ENCODE measurements at places on chromosomes 11 and 22.

GRCh38 chr22:30021338-30021737 lies 58.9 kb upstream of the HORMAD2 start:
- DNase-seq, result no peak

DNA sequence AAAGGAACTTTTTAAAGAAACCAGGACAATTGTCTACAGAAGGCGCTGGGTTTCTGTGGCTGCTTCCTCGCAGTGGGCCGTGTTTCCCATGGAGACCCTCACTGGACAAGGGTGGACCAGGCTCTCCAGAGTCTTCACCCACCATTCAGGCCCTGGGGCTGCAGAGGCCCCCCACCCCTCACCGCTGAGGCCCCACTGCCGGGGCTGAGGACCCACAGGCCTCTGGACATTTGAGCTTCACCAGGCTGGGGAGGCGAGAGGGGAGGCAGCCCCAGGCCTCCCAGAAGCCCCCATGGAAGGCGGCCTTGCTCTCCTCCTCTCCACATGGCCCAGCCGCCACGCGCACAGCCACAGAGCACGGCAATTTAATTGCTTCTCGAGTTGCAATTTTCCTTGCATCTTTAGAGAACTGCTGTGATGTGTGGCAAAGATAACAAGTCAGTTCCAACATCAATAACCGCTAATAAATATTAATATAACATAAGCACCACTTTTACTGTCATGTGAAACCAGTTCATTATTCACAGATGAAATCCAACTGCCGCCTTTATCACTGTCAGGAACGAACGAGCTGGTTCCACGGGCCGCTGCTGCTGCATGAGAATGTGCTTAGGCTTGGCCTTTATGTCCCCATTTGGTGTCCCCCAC lies 81.0 kb downstream of the PHF21B start:
- DNase-seq, result no peak

- DNase-seq, result no peak
Measured at GRCh38 chr11:78833237-78833636, 258.6 kb upstream of the NARS2 start.

DNA sequence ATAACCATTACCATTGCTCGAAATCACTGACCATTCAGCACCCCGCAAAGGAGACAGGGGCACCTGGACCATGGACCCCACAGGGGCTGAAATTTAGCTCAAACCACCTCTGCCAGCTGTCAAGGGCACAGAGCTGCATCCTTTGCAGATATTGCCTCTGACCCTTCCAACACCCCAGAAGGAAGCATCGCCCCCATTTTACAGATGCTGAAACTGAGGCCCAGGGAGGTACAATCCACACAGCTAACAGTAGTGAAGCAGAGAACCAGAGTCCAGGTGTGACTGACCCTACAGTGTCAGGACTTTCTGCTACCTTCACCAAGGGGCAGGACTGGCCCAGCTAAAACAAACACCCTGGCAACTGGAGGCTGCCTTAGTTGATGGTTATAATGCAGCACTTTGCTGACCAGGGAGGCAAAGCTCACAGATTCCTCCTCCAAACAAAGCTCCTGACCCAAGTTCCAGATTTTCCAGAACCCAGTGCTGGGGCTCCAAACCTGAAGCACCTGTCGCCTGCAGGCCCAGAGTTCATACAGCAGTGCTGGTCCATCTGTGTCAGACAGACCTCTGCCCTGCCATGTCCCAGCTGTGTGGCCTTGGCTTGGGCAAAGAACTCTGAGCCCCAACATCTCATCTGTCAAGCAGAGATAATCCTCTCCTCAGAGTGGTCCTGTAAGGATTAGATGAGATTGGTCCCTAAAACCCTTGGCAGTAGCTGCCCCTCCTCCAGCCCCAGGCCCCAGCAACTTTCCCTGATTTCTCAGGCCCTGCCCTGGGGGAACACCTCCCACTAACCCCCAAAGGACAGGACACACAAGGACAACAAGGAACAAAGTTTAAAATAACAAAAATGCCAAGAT lies 15.2 kb upstream of the ARAP1 start:
- DNase-seq, result no peak

DNA sequence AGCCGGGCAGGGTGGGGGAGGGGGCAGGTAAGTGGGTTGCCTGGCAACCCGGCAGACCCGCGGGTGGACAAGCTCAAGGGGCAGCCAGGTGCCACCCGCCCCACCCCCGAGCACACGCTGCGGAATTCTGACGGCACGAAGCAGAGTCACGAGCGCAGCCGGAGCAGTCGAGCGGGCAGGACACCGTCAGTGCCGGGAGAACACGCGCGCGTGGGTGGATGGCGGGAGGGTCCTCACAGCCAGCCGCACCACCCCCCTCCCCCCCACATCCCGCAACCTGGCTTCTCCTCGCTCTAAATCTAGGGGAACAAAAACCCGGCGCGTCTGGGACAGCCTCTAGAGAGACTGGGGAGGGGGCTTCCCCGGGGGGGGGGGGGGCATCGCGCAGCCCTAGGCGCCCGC lies 133.1 kb upstream of the HSD17B12 start:
- DNase-seq, result no peak

GRCh38 chr11:27699926-27700350 lies 317 bp downstream of the BDNF start:
- peak; percentile 25 for DNase-seq

GRCh38 chr11:36425561-36426081 lies 84.5 kb downstream of the TRAF6 start:
- DNase-seq, result no peak

DNA sequence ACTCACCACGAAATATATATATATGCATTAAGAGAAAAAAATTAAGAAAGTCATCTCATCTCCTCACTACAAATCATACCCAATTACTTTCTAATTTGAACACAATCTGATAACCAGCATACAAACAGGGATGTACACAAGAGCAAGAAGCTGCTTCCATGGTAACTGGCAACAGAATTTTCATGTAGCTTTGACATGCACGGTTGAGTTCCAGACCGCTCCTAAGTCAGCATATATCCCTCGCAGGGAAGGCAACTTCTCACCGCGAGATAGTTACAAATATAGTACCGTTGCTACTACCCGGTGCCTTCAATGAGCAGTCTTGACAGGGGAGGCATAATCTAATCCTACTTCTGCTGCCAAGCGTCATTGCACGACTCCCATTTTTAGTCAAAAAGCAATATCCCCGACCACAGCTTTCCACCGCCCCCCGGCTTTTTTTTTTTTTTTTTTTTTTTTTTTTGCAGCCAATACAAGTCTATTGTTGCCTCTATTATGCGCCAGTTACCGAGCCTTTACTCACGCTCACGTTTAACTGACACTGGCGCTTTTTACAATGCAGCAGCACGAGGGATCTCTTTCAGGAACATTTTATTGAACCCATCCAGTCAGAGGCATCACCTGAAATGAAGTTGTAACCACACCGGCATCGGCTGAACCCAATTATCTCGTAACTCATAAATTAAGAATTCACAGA lies 2.2 kb downstream of the CADM1 start:
- DNase-seq, result no peak

GRCh38 chr11:2779499-2779980 lies 79.7 kb upstream of the KCNQ1OT1 start:
- no peak for DNase-seq

DNA sequence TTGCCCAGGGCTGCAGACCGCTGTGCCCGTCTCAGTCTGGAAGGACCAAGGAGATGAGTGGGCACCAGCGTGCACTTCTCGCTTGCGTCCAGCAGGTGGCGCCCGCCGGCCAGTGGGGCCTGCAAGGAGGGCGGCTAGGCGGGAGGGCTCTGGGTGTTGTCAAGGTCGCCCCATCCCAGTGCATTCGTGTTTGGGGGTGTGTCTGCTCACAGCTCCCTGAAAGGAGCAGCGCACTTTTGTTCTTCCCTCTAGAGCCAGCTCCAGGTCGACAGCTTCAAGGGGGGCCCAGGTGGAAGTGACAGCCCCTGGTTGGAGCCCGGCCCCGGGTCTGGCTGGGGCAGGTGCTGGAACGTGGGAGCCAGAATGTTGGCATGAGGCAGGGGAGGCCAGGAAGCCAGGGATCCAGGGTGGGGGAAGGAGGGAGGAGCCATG lies 23.4 kb upstream of the MPPED1 start:
- DNase-seq, result peak; percentile 73

DNA sequence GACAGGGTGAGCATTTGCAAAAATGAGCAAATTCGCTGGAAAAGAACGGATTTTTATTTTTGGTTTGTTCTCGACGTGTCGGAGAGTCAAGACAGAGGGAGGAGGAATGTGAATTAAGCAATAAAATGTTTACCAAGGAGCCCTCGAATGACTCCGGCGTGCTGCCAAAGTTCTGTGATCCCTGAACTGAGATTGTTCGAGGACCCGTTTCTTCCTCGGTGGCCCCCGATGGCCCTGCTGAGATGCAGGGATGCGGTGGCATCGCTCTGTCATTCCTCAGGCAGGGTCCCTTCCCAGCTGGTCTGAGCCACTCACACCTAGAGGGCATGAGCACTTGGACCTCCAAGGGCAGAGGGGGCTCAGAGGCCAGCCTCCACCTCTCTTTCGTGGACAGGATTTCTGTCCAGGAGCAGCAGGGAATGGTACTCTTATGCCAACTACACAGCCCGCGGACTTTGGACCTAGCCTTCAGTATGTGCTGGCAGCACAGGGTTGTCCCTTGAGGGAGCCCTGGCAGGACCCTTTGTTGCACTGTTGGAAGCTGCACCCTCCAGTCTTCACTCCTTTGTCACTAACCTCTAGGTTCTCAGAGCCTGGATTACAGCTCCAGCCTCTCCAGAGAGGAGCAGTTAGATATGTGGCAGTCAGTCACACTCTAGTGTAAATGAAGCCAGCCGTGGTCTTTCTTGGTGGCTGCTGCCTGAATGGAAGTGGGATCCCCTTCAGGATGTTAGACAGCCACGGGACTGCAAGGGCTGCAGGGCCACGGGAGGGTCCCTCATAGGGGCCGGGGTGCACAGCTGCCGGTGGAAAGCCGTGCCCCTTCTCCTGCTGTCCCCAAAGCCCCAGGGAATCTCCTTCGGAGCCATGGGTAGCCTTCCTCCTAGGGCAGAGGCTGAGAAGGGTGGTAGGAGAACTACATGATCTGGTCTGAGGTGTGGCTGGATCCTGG lies 109.4 kb upstream of the ANO1 start:
- DNase-seq, result no peak

DNA sequence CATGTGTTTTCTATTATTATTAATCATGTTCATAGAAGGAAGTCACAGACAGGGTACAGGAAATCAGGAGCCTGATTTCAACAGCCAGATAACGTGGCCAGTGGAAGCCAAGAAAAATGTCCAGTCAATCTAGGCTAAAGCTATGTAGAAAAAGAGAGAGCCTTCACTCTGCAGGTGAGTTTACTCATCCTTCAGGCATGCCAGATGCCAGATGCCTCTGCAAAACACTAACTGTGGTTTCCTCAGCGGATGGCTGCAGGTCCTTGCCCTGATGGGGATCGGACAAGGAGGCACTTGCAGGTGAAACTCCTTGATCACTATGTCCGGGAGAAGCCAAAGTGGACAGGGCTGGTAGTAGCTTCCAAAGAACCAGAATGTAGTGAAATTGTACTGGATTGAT lies 962.3 kb upstream of the RAG2 start:
- DNase-seq, result no peak

DNA sequence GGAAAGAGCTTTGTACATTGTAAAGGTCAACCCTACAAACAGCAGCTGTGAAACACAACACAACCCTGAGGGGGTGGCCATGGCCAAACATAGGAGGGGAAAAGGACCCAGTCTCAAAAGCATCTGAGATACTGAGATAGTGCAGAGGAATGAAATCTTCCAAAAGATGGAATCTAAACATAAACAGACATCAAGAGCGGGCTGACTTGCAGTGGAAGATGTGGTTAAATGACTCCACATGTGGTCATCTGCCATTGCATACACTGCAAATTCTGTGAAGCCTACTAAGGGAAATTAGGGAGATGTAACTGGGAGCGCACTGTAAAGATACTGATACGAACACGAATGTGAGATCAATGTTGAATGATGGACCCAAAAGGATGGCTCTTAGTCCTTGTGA lies 22.0 kb downstream of the BDNF start:
- DNase-seq, result no peak

DNA sequence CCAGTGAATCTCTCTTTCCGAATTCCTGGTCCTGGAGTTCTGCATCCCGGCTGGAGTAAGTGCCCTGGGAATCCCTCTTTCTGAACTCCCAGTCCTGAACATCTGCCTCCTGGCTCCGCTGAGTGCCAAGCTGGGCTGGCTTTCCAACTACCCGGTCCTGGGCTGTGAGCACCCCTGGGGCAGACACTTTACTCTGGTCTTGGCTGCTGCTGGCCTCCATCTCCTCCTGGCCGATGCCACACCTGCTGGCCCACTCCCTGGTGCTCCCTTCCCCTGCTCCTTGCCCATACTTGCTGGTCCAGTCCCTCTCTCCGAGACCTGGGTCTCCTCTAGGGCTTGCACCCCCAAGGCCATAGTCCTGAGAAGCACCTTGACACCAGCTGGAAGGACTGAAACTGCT lies 14.7 kb downstream of the TNKS1BP1 start:
- no peak for DNase-seq

GRCh38 chr11:60455531-60456042 lies at the start of gene MS4A1:
TSS of gene MS4A1 (plus strand) at chr11:60455847. CDS start at chr11:60462375, 6,528 bp downstream.
- DNase-seq, result no peak

- no peak for DNase-seq
Measured at GRCh38 chr22:45335021-45335818, 25.5 kb downstream of the FAM118A start.

DNA sequence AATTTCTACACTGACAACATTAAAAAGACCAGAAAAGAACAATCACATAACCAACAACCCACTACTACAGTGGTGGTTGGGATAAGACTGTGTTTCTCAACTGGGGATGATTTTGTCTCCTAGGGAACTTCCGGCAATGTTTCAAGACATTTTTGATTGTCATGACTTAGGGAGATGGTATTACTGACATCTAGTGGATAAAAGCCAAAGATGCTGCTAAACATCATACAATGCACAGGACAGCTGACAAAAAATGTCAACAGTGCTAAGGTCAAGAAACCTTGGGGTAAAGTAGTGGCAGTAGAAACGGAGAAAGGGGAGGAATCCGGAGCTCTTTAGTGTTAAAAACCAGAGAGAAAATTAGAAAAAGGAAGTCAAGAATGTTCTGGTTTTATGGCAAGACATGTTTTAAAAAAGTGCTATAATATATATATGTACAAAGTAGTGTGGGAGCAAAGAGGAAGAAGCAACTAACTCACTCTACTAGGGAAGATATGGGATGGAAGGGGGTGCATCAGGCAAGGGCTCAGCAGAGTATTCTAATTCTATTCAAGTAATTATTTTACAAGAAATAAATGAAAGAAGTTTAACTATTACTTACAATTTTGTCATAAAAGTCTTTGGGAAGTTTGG lies 37.2 kb downstream of the CKAP5 start:
- DNase-seq, result no peak

- no peak for DNase-seq
Measured at GRCh38 chr11:65947603-65948125, 2.4 kb downstream of the TSGA10IP start.

- no peak for DNase-seq
Measured at GRCh38 chr22:18022876-18023275, 1.5 kb downstream of the MICAL3 start.

- no peak for DNase-seq
Measured at GRCh38 chr11:104467404-104467803, 303.5 kb upstream of the PDGFD start.

DNA sequence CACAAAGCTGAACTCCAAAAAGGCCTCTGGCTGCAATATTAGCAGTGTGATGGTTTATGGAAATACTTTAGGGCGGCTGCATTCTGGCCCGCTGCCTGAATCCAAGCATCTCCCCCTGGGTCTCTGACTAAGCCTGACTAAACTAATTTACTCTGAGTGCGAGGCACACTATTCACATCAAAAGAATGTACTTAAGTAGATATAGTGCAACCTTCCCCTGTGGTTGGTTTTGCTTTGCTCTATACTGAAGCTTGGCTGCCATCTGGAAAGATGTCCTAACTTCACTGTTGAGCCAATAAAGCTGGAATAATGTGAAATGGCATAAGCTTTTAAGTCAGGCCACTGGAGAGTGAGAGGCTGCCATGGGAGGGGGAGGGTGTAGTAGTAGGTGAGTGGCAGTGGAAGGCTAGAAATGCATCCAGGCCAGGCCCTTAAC lies 321.6 kb downstream of the AASDHPPT start:
- peak; percentile 52 for DNase-seq
